ENCODE measurements at places on chromosomes 2 and 18.

- DNase-seq, result no peak
Measured at GRCh38 chr2:189581354-189582139, 961 bp upstream of the SLC40A1 start.

DNA sequence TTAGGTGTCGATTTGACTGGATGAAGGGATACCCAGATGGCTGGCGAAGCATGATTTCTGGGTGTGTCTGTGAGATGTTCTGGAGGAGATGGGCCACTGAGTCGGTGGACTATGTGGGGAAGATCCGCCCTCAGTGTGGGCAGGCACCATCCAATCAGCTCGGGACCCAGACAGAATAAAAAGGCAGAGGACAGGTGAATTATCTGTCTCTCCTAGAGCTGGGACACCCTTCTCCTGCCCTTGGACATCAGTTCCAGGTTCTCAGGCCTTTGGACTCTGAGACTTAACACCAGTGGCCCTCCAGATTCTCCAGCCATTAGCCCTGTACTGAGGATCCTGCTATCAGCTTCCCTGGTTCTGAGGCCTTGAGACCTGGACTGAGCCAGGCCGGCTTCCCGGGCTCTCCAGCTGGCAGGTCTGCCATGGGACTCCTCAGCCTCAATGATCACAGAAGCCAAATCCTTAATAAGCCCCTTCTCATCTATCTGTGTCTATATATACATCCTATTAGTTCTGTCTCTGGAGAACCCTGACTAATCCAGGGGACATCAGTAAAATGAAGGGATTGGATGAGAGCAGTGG is 11.7 kb downstream of the PROC start:
- no peak for DNase-seq

DNA sequence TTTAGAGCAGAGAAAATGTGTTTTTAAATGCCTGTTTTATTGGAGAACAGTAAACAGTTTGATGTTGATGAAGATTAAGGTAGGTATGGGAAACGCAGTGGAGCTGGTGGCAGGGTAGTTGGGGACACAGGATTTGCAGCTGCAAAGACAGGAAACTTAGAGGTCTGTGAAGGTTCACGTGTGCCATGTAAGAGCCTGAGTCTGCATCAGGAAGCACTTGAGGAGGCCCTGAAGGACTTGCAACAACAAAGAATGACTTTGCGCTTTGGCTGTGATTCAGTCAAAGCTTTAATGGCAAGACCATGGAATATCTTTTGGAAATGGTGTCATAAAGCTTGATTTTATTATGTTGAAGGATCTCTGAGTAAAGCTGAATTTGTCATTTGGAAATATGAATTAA is 347.6 kb upstream of the KCNJ3 start:
- DNase-seq, result no peak

- DNase-seq, result no peak
Measured at GRCh38 chr2:26581266-26581990, 59.7 kb downstream of the CIB4 start.

DNA sequence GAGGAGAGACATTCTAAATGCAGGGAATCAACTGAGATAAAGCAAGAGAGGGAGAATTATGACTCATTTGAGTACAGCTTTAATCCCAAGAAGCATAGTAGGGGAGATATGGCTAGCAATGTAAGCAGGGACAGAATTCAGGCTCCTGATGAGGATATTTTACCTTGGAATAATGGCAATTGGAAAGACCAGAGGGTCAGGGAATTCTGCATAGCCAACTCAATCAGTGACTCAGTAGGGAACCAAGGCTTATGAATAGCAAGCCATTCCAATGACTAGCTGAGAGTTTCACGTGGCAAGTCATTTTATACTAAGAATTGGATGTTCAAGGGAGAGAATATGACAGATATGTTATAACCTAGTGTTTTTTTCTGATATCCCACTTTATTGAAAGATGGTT is 563.8 kb upstream of the NETO1 start:
- no peak for DNase-seq

DNA sequence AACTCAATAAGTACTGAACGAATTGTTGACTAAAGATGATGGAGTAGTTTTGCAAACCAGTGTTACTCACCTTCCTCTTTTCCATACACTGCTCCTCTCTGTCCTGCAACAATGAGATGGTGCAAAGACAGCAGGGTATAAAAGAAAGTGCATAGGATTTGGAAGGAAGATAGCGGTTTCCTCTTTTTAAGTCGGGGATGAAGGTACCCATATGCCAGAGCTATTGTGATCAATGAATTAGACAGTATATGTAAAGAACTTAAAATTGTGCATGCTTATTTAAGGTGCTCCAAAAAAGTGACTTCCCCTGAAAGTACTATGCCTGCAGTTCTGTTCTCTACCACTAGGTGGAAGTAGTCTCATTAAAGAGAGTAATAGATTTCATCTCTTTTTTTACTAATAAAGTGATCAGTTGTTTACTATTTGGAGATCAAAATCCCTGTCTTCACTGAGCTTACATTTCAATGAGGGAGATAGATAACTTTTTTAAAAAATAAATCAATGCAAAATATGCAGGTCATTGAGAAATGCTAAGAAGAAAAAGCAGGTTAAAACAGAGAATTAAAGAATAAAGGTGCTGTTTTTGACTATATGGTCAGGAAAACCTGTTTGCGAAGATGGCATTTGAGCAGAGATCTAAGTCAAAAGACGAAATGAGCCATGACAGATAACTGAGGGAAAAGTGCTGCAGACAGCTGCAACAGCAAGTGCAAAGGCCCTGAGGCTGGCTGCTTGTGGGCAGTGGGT is 339.7 kb upstream of the SLC14A2 start:
- DNase-seq, result no peak

GRCh38 chr18:32244881-32245280 is 55.0 kb downstream of the MEP1B start:
- DNase-seq, result no peak

DNA sequence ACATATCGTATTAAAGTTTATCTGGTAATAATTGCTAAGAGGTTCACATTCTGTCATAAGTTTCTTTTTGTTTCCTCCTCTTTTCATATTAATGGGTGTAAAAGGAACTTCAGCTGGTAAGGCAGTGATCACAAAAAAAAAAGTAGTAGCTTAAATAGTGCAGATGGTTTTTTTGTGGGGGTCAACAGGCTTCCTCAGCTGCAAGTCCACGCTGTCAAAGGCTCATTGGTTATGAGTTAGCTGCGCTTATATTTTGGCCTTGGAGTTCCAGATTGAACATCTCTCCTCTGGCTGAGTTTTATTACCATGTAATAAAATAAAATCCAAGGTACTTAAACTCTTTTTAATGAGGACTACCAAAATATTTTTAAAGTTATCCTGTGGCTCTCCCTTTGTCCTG is 277.0 kb upstream of the ZEB2 start:
- no peak for DNase-seq

DNA sequence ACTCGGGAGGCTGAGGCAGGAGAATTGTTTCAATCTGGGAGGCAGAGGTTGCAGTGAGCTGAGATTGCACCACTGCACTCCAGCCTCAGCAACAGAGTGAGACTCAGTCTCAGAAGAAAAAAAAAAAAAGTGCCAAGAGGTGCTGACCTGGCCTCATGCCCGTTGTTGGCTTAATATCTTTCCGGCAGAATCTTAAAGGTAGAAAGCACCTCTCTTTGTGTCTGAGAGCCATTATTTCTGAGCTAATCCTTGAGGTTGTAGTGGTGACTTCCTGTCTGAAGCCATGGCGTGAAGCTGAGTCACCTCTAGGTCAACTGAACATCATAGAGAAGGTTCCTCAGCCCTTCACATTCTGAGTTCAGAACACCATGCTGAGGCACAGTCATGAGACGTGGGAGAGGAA is 60.4 kb downstream of the WDSUB1 start:
- DNase-seq, result no peak

DNA sequence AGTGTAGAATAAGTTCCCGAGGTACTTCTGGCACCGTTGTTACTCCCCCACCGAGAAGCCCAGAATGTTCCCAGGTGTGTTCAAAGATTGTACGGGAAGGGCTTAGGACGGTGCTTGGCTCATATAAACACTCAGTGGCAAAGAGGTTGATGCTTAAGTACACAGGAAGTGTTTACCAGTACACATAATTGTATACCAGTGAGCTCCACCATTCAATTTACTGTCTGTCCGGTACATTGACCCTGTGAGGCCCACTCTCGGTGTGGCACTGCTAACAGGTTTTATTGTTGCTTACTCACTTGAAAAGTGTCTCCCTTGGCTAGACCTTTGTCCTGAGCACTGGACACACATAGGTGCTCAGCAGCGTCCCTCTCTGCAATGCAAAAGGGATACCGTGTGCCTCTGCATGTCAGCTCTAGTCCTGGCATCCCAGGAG is 191.0 kb downstream of the NEDD4L start:
- no peak for DNase-seq

GRCh38 chr2:2950403-2950952 is 427.1 kb downstream of the EIPR1 start:
- DNase-seq, result no peak

DNA sequence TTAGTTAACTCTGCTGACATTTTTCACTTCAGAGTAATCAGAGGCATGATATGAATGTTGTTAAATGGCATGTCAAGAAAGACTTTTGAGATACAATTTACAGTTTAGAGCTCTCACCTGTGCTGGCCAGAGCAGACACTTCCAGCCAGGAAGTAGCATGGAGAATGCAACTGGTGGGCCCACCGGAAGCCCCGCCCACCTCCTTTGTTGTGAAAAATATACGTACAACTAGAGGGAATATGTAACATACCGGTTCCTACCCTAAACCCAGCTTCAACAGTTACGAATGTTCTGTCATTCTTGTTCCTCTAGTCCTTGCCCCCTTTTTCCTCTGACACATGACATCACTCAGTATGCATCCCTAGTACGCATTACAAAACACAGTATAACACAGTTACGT is 70.2 kb upstream of the ITM2C start:
- DNase-seq, result no peak

All from GM12878 (cell line).